ENCODE measurements at places on chromosomes 3 and 15.
A peak's percentile ranks its signal among the peaks of the same experiment; 100 is the strongest.

DNA sequence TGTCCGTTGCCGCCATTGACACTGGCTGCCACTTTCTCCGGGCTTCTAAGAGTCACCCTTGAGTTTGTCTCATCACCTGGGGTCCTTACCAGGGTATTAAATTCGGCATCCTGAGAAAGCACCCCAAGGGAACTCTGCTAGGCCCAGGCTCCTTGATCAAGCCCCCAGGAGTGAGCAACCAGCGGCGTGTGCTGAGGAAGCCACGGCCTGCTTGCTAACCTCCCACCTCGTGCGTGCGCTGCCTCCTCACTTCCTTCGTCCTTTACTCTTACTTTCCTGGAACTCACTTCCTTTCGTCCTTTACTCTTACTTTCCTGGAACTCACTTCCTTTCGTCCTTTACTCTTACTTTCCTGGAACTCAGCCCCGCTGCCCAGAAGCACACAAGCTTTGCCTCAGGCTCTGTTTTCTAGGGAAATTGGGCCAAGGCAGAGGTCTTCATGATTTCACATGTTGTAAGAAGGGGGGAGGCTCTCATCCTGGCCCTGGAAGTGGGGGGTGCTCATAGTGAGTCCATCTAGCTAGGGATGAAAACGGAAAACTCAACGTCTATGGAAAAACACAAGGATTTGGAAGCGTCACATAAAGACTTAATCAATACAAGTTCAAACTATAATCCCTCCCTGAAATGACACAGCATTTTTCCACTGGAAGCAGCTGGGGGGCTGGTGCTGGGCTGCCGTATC, 36.7 kb upstream of the BDH1 start:
- DNase-seq, result no peak

GRCh38 chr15:53644660-53645059, 114.8 kb downstream of the WDR72 start:
- no peak for DNase-seq

GRCh38 chr3:39515681-39516441, 48.4 kb downstream of the MOBP start:
- no peak for DNase-seq

GRCh38 chr3:63128380-63128779, 149.7 kb upstream of the SYNPR start:
- DNase-seq, result no peak

- no peak for DNase-seq
Measured at GRCh38 chr3:154122552-154122911, 1.3 kb downstream of the ARHGEF26 start.

GRCh38 chr15:76328106-76328696, 8.4 kb upstream of the ISL2 start:
- no peak for DNase-seq

GRCh38 chr3:69763458-69763857, 24.2 kb downstream of the MITF start:
- DNase-seq, result no peak

DNA sequence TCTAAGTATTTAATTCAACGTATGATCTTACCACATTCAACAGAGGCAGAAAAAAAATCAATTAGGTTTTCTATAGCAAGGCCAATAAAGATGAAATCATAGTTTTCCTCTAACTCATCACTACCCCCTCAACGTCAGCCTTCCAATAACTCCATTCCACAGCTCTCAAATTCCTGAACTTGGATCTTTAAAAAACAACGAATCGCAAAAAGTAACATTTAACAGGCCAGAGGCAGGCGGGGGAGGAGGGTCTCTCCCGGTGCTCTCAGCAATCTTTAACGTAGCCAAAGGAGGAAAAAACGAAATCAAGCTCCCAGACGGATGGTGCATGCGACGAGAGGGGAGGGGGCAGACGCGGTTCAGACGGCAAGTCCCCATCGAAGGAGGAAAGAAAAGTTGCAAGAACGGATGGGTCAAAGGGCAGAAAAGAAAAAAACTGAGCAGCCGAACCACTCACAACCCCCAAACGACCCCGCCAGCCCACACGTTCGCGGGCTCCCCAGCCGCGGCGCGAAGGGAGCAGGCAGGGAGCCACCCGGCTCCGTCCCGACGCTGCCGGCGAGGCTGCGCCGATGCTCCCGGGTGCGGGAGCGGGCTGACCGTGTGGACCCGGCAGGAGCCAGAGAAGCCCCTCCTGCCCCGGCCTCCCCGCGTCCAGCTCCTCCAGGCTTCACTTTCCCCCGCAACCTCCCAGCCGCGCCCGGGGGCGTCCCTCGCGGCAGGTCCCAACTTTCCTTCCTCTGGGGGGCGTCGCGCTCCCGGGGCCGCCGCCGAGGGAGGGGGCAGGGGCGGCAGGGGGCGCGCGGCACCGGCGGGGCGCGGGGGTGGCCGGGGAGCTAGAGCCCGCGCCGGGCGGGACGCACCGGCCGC, 703 bp downstream of the PEAK1 start:
- peak; percentile 50 for DNase-seq

GRCh38 chr15:41553731-41554130, 5.3 kb upstream of the TYRO3 start:
- no peak for DNase-seq

DNA sequence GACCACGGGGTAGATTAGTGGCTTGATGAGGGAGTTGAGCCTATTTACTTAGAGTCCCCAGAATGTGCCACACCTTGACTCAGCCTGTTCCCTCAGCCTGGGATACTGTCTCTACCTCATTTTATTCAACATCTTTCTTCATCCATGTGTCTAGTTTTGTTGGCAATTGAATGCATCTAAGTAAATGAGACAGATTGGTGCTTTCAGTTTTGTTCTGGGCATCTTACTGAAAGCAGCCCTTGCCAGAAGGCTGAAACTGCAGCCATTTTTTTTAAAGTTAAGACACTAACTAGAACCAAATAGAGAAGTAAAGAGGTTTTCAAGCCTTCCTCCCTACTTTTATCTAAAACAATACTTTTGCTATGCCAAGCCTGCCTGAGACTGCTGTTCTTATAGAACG, 246.8 kb downstream of the SLCO3A1 start:
- DNase-seq, result no peak

- no peak for DNase-seq
Measured at GRCh38 chr15:60118626-60119025, 114.5 kb downstream of the FOXB1 start.

- no peak for DNase-seq
Measured at GRCh38 chr3:32459450-32459849, 43.2 kb downstream of the CMTM6 start.

DNA sequence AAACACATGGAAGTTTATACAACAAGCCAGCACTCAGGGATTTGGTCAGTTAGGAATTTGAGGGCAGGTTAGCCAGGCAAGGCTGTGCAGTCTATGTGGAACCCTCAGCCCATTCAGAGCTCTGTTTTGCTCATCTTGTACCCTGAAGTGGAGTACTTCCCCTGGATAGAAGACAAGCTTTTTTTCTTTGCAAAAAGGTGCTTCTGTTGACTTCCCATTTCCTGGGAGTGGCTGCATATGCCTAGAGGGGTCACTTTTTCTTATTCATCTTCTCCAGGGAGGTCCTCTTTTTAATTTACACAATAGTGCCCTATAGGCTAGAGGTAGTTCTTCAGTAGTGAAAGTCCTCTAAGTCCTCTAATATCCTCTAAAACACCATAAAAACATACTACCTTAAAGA, 225.0 kb upstream of the P2RY1 start:
- no peak for DNase-seq

- no peak for DNase-seq
Measured at GRCh38 chr3:15556512-15556911, 35.0 kb upstream of the COLQ start.

DNA sequence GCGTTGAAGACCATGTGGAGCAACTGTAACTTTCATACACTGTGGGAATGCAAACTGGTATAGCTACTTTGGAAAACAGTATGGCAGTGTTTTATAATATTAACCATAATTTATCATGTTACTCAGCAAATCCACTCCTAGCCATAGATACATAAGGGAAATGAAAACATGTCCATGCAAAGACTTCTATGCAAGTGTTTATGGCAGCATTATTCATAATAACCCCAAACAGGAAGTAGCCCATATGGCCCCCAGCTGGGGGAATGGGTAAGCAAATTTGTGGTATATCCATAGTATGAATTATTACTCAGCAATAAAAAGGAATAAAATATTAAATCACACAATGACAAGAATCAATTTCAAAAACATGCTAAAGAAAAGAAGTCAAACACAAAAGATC, 23.0 kb upstream of the GATA2 start:
- no peak for DNase-seq

GRCh38 chr15:39778021-39778420, 4.6 kb downstream of the FSIP1 start:
- no peak for DNase-seq

DNA sequence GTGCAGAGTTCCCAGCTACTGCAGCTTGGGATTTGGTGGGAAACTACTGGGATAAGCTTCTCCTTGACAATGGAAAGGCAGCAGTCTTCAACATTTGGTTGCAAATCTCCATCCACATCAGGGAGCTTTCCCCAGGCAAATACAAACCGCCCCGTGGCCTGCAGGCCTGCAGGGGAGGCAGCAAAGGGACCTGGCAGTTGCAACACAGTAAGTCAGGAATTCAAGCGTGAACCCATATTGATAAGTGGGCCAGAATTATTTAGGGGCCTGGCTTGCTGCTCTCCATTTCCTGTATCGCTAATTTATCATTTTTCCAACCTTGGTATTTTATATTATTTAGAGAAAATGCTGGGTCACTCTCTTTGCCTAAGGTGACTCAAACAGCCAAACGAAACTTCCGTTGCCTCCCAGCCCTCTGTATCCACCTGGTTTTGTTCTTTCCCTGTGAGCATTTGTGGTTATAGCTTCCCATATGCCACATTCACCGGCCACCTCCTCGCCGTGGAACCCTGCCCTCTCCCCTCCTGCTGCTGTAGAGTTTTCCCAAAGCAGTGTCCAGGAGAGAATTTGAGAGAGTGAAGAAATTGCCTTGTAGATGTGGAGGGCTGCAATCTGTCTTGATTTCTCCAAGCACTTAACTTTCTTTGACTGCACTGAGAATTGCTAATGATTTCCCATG, 34.8 kb downstream of the B3GALNT1 start:
- DNase-seq, result no peak

DNA sequence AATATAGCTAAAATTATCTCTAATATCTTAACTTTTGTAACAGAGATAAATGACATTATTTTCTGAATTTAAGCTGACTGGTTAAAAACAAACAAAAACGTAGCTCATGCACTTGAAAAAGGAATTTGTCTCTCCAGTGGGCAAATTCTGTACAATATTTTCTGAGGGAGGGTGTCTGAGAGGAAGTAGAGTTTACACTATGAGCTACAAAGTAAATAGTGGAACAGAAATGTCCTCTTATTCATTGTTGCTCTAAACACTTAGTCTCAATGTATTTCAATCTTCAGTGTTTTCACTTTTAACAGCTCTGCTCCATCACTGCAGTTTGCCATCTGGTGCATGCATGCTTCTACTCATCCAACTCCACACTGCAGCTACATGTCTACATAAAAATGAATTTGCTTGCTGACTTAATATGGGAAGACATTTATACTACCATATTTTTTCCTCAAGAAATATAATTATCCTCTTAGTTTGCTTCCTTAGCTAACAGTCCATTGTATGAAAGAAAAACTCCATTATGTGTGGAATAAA, 817.4 kb upstream of the LMCD1 start:
- no peak for DNase-seq

DNA sequence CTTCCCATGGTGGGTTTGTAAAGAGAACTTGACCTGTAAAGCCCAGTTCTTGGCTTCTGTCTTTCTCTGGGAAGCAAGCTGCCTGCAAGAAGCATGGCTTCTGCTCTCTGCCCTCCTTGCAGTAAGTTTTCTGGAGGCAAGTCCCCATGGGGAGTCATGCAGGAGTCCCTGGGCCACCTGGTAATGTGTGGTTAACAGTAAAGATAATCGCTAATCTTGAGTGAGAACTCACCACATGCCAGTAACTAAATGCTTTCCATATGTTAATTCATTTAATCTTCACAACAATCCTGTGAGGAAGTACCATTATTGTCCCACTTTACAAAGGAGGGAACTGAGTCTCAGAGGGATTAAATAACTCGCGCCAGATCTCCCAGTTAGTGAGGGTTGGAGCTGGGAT, 4.2 kb downstream of the CAPN3 start:
- no peak for DNase-seq

DNA sequence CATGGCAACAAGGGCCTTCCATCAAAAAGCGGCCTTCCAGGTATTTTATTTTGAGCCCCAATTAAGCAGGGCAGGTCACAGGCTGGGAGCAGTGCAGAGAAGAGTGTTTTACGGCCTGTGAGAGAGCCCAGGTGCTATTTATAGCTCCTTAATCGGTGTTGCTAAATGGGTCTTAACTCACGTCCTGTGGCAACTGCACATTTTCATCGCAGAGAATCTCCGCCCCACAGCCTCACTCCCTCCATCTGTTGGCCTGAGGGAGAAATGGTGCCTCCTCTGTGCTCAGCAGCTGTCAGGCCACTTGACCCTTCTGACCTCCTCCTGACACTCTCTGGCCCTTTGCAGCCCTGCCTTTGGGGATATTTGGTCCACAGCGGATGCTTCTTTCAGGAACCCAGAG, 58.6 kb downstream of the SPSB4 start:
- DNase-seq, result no peak

DNA sequence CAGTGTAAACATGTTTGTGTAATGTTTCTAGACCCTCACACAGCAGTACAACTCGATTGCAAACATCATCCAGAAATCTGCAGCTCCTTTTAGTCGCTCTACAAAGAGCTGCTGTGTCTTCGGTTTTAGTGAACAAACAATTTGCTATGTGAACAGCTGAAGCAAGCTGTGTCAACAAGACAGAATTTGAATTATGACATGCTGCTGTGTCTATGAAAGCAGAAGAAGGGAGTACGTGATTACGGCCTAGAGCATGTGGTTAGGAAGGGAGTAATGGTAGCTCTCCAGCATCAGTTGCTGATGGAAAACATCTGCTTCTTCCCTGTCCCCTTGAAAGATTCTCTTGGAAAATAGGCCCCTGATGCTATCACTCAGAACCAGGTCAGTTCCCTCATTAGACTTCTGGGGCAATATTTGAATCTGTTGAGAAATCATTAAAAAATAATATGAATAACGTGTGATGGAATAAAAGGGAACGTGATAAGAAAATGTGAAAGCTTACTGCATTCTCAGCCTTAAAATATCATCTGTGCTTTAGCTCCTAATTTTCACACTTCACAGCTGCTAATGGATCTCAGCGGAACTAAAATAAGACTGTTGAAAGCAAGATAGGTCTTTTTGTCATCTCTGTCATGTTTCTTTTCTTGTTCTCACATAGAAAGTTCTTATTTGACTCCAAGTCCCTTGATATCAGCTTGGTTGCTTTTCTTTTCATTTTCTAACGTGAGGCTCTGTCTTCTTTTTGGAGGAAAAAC, 891.5 kb downstream of the ROBO2 start:
- DNase-seq, result no peak
